SK-N-SH treated with all-trans-retinoic acid at 6 μM for 48 hours (cell line): ENCODE measurements at places on chromosomes 1 and 21.
A peak's percentile ranks its signal among the peaks of the same experiment; 100 is the strongest.

GRCh38 chr1:211217392-211217791 is 41.8 kb upstream of the RCOR3 start:
- ATAC-seq = no peak

- ATAC-seq = no peak
Measured at GRCh38 chr21:38775733-38776132, 30.0 kb upstream of the ETS2 start.

DNA sequence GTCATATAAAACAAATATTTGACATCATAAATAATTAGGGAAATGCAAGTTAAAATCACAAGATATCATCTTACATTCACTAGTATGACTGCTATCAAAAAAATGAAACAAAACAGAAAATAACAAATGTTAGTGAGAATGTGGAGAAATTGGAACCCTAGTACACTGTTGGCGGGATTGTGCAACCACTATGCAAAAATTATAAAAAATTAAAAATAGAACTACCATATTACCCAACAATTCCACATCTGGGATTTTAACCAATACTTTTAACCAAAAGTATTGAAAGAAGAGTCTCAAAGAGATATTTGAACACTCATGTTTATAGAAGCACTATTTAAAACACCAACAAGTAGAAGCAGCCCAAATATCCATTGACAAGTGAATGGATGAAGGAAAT is 797.2 kb upstream of the ADAMTS5 start:
- ATAC-seq = no peak

- no peak for ATAC-seq
Measured at GRCh38 chr1:118983558-118984041, 4.5 kb downstream of the TBX15 start.

DNA sequence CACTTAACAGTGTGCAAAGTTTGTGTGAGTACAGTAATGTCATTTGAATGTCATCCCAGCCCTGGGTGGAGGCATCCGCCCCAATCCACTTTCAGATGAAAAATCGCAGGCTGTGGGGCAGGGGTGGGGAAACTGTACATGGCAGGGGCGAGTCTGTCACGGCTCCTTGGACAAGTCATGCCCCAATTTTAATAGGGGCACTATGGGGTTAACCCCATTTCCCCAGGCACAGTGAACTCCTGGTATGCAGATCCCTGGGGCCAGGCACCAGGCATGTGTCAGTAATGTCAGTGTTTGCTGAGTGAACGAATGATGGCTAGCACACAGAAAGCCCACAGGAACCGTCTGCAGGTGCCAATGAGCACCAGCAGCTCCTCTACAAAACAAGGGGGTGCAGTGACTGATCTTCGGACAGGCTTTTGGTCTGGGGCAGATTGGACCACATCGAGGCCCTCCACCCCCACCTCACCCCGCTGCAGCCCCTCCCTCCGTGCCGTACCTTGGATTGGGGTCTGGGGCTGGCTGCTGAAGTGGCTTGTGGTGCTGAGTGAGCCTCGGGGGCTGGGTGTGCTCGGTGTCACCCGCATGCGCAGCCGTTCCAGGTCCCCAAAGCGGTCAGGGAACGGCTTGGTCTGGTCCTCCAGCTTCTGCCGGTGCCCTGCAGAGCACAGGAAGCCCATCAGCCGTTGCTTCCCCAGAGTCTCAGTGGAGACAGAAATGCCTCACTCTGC is 23.2 kb downstream of the RUNX3 start:
- ATAC-seq = no peak

DNA sequence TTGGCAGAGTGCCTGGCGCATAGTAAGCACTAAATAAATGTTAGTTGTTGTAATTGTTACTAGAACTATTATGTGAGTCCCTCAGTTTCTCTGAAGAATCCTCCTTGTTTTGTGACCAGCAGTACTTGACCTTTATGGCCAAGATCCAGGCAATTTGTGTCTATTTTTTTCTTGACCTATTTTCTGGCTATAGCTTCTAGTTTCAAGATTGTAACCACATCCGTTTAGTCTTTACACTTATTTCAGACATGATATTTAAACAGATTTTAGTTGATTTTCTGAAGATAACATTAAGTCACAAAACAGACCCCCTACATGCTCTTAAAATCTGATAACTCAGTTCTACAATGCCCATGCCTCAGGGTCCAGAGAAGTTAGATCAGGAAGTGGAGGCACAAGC is 50.3 kb downstream of the CDC7 start:
- ATAC-seq = no peak

GRCh38 chr1:109765896-109766615 is 2.3 kb upstream of the EPS8L3 start:
- no peak for ATAC-seq

DNA sequence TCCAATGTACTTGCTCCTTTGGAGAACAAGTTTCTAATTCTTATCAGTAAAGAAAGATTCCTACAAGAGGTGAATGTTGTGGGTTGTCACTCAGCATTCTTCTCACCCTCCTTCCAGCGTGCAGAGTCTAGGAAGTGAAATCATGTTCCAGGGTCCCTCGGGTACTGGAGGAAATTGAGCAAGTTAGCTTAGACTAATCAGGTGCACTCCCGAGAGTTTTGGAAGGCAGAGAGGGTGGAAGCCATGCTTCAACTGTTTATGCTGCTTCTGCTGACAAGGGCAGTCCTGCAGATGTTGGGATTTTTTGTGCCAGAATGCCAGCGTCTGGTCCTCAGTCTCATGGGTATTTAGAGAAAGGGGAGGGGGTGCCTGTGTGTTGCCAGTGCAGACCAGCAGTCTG is 5.3 kb upstream of the C1orf115 start:
- ATAC-seq = no peak

- ATAC-seq = no peak
Measured at GRCh38 chr1:226736001-226736907, 2.8 kb downstream of the ITPKB start.

GRCh38 chr21:15353546-15353945 is 288.7 kb upstream of the NRIP1 start:
- no peak for ATAC-seq

DNA sequence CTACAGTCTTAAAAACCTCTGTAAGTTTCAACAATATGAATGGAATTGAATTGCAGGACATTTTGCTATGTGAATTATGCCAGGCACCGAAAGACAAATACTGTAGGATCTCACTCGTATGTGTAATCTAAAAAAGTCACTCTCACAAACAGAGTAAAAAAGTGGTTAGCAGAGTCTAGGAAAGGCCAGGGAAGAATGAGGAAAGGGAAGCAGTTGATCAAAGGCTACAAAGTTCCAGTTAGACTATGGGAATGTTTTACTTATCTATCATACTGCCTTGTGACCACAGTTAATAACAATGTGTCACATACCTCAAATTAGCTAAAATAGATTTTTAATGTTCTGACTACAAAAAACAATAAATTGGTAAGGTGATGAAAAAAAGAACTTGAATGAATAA is 565.4 kb upstream of the BRINP3 start:
- no peak for ATAC-seq

DNA sequence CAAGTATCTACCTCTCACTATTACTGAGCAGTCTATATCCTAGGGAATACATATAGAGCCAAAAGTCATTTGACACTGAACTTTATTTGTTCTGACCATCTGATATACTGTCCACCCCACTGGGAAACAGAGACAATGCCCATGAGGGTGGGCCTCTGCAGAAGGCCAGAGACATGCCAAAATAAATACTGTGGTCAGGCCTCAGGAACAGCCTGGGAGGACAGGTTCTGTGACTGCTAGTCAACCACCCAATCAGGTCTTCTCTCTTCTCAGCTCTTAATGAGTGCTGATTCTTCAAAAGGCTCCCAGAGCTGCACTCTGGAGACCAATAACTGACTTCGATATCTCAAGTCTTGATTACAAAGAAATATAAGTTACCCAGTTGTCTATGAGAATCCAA is 5.5 kb upstream of the ANKRD35 start:
- no peak; the same call in 2 of the 3 replicates for ATAC-seq

DNA sequence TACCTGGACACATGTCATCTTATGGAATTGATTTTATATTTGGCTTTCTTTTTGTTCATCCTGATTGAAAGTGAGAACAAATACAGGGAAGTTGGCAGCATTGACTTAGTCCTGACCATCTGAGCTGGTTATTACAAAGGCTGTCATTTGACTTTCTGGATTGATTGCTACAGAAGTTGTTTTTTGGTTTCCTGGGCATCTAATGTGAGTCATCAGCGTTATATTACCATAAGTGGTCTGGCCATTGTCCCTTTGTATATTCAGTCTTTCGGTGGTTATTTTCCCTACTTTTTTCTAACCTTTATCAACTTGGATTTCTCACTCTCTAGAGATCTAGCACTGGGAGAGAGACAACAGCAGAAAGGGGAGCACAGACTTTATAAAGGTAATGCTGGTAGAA is 1646.5 kb downstream of the MRPL39 start:
- ATAC-seq = peak; percentile 72

- peak; percentile 17; the same call in 1 of the 3 replicates for ATAC-seq
Measured at GRCh38 chr1:11138952-11139351, 39.3 kb upstream of the EXOSC10 start.

- peak; percentile 57 for ATAC-seq
Measured at GRCh38 chr1:155871390-155871789, 12.0 kb downstream of the SYT11 start.

GRCh38 chr1:238153253-238153652 is 262.5 kb upstream of the ZP4 start:
- no peak for ATAC-seq

- peak; percentile 78 for ATAC-seq
Measured at GRCh38 chr1:9128520-9129265, at the start of gene GPR157. Gene GPR157 (minus strand): TSS chr1:9129102. CDS start chr1:9129027, 75 bp downstream.

GRCh38 chr1:171983584-171983983 is 142.3 kb downstream of the DNM3 start:
- ATAC-seq = peak; percentile 78

- no peak for ATAC-seq
Measured at GRCh38 chr1:24966121-24966723, 36.1 kb upstream of the RUNX3 start.

- no peak for ATAC-seq
Measured at GRCh38 chr1:93707956-93708355, 26.3 kb upstream of the BCAR3 start.

DNA sequence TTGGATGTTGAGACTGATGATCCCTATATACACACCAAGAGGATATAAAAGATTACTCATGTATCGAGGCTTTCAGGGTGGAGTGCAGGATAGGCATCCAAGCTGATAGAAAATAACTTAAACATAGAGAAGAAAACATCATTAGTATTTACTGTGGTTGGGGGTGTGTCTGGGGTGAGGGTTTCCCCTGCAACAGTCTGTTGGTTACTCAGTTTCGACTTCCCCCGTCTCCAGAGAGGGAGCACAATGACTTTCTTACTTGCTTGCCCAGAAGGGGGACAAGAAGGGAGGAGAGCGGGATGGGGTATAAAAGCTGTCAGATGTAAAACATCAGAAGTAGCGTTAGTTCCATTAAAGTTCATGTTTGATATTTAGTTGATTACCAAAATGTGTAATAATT is 717.4 kb upstream of the ZP4 start:
- no peak for ATAC-seq

DNA sequence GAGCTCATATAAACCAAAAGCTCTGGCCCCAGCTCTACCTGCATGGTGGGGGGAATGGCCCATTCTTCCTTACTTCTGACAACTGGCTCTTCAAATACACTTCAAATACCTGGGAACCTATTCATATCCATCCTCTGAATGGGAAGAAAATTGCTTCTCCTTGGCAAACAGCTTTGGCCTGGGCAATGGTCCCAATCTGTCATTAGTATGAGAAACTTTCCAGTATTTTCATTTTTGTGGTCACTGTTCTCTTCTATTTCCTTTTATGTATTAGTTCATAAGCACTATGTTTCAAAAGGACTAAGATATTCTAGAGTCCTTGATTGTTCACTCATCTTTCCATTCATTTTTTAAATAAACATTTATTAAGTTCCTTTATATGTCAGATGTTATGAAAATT is 5.2 kb upstream of the HSD3B2 start:
- ATAC-seq = no peak

GRCh38 chr1:181134543-181135436 is 46.3 kb downstream of the IER5 start:
- peak; percentile 61 for ATAC-seq

DNA sequence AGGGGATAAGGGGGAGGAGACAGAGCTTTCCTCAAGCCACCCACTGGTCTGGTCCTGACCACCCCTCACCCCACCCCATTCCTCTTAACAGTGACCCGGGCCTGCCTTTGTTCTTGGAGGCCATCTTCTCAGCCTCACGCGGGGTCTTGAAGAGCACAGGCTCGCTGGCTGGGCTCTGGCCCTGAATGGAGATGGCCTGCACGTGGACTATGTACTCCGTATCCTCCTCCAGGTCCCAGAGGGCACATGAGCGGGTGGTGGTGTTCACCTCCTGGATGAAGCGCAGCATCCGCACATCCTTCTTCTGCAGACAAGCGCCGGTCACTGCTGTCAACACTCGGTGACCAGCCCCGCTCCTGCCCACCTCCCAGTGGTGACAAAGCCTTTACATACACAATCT is 2.6 kb downstream of the FNDC5 start:
- ATAC-seq = no peak

- no peak for ATAC-seq
Measured at GRCh38 chr1:95095833-95096217, 21.3 kb upstream of the TLCD4 start.

- ATAC-seq = no peak
Measured at GRCh38 chr21:14675774-14676530, 129.8 kb upstream of the SAMSN1 start.

DNA sequence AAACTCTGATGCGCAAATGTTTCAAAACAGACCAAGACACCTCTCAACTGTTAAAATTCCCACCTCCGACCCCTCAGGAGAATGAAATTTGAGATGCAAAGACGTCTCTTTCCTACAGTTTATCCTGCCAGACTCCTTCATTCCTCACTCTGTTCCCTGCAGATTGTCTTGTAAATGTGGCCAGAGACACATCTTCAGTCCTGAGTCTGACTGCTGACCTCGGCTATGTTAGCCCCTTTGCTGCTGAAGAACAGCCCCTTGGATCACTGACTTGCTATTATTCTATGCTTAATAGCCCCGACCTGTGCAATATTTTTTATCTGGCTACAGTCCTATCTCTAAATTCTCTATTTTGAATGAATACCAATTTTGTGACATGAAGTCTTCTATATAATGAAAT is 16.6 kb upstream of the ESRRG start:
- no peak for ATAC-seq

DNA sequence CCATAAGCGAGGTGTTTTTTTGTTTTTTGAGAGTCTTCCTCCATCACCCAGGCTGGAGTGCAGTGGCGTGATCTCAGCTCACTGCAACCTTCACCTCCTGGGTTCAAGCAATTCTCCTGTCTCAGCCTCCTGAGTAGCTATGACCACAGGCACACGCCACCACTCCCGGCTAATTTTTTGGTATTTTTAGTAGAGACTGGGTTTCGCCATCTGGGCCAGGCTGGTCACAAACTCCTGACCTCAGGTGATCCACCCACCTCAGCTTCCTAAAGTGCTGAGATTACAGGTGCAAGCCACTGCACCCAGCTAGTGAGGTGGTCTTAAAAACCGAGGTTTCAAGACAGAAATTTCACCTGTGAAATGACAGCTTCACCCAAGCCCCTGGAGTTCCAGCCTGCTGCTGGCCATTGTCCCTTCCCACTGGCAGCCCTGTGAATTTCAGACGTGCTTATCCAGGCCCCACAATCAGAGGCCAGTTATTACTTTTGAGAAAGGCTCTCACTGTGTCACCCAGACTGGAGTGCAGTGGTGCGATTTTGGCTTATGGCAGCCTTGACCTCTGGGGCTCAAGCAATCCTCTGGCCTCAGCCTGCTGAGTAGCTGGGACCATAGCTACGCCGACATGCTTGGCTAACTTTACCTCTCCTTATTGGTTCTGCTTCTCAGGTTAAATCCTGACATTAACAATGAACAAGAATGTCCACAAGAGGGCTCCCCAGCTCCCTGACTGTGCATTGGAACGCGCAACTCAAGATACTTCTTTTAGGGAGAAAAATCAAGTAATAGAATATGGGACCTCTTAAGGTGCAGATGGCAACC is 19.4 kb downstream of the ENO1 start:
- ATAC-seq = peak; percentile 37

- no peak for ATAC-seq
Measured at GRCh38 chr1:166133276-166133841, 33.4 kb downstream of the FAM78B start.
